ENCODE measurements at places on chromosomes 1 and 21.

DNA sequence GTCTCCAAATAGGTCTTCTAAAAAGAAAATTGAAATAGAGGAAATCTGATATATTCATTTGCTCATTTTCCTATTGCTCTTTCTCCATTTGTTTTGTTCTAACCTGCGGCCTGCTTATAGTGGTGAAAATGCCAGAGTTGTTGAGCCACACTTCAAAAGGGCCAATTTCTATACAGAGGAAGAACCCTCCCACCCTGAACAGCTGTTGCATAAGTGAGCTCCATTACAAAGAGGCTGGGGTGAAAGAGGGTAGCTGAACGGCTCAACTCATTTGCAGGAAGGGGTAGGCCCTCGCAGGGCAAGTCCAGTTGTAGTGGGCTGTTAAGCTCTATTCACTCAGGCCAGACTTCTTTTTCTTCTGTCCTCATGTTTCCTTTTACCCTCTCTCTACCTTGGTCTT lies 8.8 kb downstream of the ADCY10 start:
- no peak for DNase-seq

GRCh38 chr1:56188221-56188620 lies 391.1 kb downstream of the PLPP3 start:
- DNase-seq = no peak

DNA sequence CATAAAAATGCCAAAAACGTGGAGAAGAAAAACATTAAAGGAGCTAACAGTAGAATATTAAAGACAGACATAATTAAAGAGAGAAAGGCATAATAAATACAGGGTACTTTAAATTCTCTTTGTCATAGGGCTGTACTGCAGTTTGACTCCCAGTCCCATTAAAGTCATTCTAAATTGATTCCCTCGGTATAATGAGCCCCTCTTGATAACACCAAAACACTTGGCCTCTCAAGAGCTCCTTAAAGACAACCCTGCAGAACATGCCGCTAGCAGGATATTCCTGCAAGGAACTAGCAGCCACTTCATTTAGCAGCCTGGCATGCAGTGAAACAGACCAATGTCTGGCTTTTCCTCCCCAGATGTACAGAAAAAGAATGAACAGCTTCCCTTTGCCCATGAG lies 273.8 kb upstream of the ESRRG start:
- no peak for DNase-seq

DNA sequence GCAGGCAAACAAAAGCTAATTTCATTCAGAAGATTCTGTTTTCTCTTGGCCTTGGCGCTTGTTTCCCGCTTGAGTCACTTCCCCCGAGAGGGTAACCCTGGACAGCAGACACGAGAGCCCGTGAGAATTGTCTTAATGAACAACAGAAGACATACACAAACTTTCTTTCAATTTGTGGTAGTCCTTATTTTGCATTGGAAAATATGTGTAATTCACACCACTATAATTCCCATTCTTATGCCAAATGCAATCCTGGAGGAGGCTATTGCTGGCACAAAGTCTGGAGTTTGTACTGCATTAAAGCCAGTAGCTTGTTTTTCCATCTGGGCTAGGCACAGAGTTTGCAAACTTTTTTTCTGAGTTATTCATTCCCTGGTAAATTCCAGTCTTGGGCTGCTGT lies 109.8 kb upstream of the IVNS1ABP start:
- DNase-seq = no peak

- DNase-seq = no peak
Measured at GRCh38 chr1:203944651-203945404, 83.4 kb downstream of the SNRPE start.

GRCh38 chr1:10774615-10775310 lies 21.7 kb downstream of the CASZ1 start:
- DNase-seq = no peak

DNA sequence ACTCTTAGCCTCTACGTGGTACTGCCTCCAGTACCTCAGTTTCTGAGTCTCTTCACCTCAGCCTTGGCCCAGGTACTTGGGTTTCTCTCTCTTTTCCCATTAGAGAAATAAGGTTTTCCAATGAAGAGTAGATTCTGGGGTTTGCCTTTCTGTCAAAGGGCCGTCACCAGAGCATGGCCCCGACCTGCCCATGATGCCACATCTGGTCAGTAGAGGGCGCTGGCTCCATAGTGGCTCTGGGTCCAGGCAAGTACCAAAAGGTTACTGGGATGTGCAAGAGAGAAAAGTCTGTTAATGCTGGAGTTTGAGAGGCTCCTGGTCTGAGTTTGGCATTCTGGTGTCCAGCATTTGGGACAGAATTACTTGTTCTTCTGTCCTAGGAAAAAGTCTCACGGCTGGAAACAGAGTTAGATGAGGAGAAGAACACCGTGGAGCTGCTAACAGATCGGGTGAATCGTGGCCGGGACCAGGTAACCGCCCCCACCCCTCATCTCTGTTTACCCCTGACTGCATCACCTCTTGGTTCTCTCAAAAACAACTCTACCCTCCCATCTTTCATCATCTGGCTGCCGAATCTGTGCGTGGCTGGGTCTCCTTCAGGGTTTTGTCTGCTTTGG lies 5.3 kb upstream of the TUFT1 start:
- DNase-seq = peak; percentile 86

GRCh38 chr21:14864211-14865021 lies 200.4 kb downstream of the NRIP1 start:
- peak; percentile 58 for DNase-seq

GRCh38 chr1:219302697-219303096 lies 129.0 kb downstream of the LYPLAL1 start:
- DNase-seq = no peak

DNA sequence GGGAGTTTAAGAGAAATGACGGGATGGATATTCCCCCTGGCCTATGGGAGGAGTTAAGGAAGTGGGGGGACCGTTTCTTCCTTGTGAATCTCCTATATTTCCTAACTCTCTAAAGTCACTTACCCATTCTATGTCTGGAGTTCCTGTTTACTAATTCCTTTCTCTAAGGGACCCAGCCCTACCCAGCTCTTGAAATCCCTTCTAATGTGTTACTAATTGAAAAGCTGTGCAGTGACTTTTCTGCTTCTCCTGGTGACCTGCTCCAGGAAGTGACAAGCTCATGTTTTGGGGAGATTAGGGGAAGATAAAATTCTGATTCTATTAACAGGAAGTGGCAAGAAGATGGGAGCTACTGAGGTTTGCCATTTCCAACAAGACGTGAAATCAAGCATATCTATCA lies 4.0 kb upstream of the SAMSN1 start:
- DNase-seq = no peak

- no peak for DNase-seq
Measured at GRCh38 chr1:179817056-179817455, 60.5 kb downstream of the TOR1AIP2 start.

- DNase-seq = peak; percentile 15
Measured at GRCh38 chr1:6743189-6744101, 41.8 kb upstream of the CAMTA1 start.

- DNase-seq = no peak
Measured at GRCh38 chr1:28441674-28442073, 64.2 kb upstream of the RCC1 start.

GRCh38 chr1:104765085-104765484 lies 1015.4 kb downstream of the AMY1C start:
- no peak for DNase-seq

DNA sequence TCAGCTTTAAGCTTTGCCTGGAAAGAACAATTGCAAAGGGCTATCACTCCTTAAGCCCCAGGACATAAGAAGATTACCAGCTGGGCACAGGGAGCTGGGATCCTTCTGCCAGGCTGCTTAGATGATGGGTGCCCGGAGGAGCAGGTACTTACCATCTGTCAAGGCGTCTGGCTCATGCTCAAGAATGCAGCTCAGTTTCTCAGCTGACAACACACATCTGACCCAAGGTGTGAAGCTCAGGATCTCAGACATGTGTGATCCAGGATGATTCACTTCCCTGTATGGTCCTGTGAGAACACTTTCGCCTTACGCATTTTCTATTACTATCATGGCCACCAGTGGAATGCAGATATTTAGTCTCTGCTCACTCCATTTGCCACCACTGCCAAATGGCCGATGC lies 14.7 kb upstream of the DISC1 start:
- no peak for DNase-seq

- DNase-seq = no peak
Measured at GRCh38 chr1:37147906-37148305, 113.6 kb upstream of the GRIK3 start.

GRCh38 chr21:44712203-44713028 lies 1.0 kb upstream of the TSPEAR start:
- no peak for DNase-seq

DNA sequence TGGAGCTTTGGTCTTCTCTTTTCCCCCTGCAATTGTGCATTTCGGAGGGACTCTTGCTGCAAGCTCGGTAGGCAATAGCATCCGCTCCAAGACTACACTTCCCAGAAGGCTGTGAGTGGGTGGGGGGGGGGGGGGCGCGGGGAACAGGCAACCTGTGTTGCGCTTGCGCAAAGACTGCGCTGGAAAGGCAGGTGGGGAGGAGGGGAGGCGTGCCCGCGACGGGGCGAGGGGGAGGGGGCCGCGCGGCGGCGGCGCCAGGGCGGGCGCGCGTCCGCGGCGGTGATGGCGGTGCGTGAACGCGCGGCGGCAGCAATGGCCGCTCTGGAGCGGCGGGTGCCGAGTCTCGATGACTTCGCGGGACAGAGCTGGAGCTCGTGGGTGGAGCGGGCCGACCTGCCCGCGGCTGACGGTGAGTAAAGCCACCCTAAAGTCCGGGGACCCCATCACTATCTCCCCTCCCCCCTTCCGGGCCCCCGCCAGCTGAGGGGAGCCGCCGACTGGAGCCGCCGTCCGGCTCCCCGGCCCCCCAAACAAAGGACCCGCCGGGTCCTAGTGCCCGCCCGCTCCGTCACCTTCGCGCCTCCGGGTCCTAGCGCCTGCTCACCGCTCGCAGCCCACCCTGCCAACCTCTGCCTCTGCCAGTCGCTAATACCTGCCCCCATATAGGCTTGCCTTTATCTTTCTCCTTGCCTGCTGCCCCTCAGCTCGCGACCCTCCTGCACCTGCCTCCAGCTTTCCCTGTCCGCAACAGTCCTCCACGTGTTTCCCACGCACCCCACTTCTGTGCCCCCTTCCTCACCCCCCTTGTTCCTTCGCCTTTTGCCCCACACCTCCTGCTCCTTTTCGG lies at the start of gene ATXN7L2:
ATXN7L2 (plus strand) TSS at position 234 of the 847 bp plus-strand sequence; CDS start at position 283, 49 bp downstream.
- peak; percentile 90 for DNase-seq

GRCh38 chr1:42422737-42423136 lies 33.1 kb downstream of the ZMYND12 start:
- no peak for DNase-seq

GRCh38 chr1:55962472-55962871 lies 616.9 kb downstream of the PLPP3 start:
- no peak for DNase-seq

DNA sequence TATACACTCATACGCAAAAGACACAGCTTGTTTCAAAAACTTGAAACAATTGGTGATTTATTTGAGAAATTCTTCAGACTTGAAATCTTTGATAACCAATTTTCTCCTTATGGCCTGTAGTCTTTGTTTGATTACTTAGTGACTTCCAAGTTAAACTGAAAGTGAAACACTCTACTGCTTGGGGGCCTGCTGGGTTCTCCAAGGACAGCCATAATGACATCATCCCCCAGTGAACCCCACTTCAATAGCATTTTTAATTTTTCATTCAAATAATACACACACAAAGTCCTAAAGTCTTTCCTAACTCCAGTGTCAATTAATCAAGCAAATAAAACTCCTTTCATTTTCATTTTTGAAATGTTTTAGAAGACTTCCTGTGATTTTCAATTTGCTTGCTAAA lies 59.2 kb downstream of the KRTAP19-8 start:
- no peak for DNase-seq

DNA sequence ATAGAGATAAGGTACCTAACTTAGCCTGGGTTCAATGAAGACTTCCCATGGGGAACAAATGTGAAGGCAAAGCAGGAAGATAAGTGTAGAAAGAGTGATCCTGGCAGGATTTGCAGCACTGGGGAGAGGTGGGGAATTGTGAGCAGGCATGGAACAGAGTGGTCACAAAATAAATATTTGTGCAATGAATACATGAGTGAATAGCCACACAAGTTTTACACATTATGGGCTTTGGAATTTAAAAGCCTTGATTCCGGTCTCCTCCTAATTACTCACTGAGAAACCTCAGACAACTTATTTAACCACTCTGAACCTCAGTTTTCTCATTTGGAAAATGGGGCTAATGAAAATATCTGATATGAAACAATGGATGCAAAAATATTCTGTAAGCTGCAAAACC lies 148.3 kb downstream of the ELAVL4 start:
- no peak for DNase-seq

- no peak for DNase-seq
Measured at GRCh38 chr1:18253093-18253492, 145.5 kb downstream of the IGSF21 start.

- no peak for DNase-seq
Measured at GRCh38 chr1:12170263-12170671, 3.5 kb downstream of the TNFRSF1B start.

- no peak for DNase-seq
Measured at GRCh38 chr1:176244851-176245250, 37.8 kb upstream of the COP1 start.

GRCh38 chr1:17550729-17551584 lies 11.5 kb downstream of the ARHGEF10L start:
- no peak for DNase-seq

GRCh38 chr1:26003262-26003661 lies 5.4 kb upstream of the PAFAH2 start:
- no peak for DNase-seq

DNA sequence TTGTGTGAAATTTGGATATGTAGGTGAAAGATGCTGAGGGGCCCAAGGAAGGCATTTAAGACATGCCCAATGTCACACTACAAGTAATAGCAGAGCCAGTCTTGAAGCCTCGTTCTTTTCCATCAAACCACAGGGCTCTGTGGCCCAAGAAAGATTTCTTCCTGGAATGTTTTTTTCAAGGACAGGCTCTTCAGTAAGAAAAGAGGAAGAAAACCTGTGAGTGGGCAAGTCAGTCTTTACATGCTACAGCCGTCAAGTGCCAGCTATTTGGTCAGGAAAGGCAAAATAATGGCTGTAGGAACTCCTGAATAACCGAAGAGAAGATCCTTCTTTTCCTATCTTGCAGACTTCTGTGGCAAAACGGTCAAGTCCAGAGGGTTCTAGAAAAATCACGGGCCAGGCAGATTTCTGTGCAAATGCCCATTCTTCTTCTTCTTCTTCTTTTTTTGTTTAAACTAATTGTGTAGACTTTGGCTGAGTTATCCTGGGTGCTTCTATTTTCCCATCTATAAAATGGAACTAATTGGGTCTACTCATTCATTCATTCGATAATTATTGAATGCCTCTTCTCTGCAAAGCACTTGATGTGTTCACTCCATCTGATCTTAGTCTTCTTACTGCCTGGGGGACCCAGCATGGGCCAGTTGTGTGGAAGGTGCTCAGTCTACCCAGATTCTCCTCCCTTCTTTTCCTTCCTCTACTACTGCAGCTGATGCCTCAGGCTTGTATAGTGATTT lies 1.9 kb upstream of the ID3 start:
- no peak for DNase-seq

- DNase-seq = no peak
Measured at GRCh38 chr1:209673631-209674417, 1.4 kb upstream of the G0S2 start.

- DNase-seq = peak; percentile 73
Measured at GRCh38 chr1:34885405-34886247, 26.1 kb upstream of the SMIM12 start.

- no peak for DNase-seq
Measured at GRCh38 chr1:94329276-94329675, 88.9 kb upstream of the ABCD3 start.

GRCh38 chr1:239993366-239993765 lies 98.3 kb upstream of the FMN2 start:
- no peak for DNase-seq
